ENCODE measurements at places on chromosomes 1 and 21.
A peak's percentile ranks its signal among the peaks of the same experiment; 100 is the strongest.

DNA sequence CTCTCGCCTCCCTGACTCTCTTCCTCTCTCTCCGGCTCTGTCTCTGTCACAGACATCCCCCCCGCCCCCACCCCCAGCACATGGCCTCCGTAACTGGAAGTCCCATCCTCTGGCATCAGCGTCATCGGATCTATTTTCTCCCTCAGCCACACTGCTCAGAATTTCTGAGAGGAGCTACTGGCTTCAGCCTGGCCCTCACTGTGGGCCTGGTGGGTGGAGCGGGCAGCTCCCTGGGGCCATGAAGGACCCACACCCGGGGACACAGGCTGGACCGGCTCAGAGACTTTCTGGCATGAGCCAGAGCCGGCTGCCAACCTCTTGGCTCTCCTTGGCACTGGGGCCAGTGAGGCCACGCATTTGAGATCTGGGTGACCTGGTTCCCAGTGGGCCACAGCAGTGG lies 61.2 kb upstream of the CASZ1 start:
- DNase-seq = no peak

GRCh38 chr1:205961991-205962820 lies 18.9 kb upstream of the SLC26A9 start:
- no peak for DNase-seq

DNA sequence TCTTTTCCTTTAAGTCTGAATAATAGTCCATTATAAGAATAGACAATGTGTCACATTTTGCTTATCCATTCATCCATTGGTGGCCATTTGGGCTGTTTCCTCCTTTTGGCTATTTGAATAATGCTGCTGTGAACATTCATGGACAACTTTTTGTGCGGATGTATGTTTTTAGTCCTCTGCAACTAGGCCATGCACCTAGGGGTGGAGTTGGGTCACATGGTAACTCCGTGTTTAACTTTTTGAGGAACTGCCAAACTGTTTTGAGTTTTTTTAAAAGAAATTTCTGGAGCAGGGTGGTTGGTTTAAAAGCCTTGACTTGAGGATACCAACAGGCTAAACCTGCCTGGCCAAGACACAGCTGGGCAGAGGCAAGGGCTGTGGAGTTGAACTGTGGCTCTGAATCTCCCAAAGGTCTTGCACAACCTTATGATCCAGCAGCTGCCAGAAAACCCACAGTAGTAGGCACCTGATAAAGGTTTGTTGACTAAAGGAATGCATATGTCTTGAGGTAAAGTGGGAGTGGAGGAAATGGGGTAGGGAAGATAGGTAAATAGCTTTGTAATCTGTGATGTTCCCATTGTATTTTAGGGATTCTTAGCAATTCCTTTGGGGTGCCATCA lies 5.6 kb upstream of the RPTN start:
- DNase-seq = no peak

GRCh38 chr1:25948641-25949040 lies 42.4 kb upstream of the STMN1 start:
- no peak for DNase-seq

GRCh38 chr1:210001751-210002150 lies 63.7 kb downstream of the SYT14 start:
- DNase-seq = no peak

- DNase-seq = peak; percentile 62
These were observed 2.4 kb downstream of the UROD start for GRCh38 chr1:45014321-45015028.

GRCh38 chr1:184672013-184672726 lies 82.5 kb downstream of the EDEM3 start:
- no peak for DNase-seq

DNA sequence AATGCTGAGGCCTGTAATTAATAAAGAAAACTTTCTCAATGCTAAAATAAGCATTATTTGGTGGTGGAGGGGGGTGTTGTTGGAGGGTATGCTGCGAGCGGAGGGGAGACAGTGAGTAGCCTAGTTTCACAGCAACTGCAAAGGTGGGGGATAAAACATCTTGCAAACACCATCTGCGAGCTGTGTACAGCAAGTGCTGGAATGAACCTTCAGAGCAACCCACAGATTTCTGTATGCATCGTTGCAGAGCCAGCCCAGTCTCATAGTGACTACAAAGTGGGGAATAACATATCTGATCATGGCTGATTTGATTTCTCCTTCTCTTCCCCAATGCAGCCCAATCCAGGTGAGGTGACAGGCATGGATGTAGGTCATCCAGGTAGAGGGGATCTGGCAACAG lies 80.7 kb upstream of the COG2 start:
- DNase-seq = no peak

GRCh38 chr1:89191314-89191713 lies 7.4 kb downstream of the GBP4 start:
- DNase-seq = no peak

DNA sequence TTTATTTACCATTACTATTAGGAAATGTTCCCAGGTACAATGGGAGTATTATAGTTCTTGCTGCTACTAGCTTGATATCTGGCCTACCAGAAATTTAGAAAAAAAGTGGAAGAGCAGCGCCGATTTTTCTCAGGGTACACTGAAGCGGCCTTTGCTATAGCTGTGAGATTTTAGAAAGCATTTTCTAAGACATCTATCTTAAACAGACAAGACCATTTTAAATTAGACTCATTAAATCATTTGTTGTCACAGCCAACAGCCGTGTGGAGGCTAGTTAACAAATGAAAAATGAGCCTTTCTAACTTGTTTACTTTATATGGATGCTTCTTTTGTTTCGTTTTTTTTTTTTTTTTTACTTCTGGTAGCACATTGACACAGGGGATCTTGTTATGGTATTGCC lies 183.2 kb upstream of the ZRANB2 start:
- no peak for DNase-seq

DNA sequence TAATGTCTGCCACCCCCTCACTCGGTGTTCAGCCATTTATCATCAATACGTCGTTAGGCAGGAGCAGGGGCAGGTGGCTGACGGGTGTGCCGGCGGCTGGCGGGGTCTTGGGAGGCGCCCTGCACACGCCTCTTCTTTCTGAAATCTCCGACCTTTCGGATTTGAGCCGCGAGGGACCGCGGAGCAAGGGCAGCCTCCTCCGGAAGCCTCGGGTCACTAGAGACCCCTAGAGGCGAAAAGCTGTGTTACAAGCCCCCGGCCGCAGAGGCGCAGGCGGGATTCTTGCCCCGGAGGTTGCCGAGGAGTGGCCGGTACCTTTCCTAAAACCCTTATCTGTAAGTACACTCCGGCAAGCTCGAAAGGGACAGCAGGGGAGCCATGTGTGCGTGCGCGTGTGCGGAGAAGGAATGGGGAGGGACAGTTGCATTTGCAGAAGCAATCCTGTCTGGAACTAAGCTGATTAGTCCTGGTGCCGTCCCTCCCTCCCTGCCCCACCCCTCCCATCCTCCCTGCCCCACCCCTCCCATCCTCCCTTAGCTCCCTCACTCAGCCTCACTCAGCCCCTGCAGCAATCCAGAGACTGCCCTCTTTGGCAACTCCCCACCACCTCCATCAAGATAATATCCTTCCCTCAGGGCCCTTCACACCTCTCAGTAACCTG lies 11.0 kb downstream of the BRINP2 start:
- DNase-seq = no peak

DNA sequence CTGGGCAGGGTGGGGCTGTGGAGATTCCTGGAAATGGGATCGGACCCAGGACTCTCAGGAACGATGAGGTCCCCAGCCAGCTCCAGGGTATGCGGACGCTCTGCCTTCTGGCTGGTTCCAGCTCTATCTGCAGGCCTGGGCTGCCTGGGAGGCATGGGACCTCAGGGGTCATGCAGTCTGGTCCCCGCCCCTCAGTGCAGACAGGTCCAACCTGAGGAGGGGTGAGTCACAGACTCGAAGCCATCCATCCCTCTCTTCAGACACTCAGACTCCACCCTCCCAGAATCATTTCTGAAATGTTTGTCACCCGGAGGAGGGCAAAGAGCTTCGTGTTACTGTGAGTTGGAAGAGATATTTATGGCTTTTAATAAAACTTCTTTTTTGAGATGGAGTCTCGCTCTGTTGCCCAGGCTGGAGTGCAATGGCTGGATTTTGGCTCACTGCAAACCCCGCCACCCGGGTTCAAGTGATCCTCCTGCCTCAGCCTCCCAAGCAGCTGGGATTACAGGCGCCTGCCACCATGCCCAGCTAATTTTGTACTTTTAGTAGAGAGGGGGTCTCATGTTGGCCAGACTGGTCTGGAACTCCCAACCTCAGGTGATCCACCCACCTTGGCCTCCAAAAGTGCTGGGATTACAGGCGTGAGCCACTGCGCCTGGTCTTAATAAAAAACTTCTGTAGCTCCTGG lies 5.9 kb upstream of the MYOM3 start:
- no peak for DNase-seq

GRCh38 chr21:39088831-39089380 lies 94.3 kb downstream of the PSMG1 start:
- DNase-seq = no peak

- DNase-seq = no peak
These were observed 68.1 kb upstream of the APP start for GRCh38 chr21:26238646-26239045.

DNA sequence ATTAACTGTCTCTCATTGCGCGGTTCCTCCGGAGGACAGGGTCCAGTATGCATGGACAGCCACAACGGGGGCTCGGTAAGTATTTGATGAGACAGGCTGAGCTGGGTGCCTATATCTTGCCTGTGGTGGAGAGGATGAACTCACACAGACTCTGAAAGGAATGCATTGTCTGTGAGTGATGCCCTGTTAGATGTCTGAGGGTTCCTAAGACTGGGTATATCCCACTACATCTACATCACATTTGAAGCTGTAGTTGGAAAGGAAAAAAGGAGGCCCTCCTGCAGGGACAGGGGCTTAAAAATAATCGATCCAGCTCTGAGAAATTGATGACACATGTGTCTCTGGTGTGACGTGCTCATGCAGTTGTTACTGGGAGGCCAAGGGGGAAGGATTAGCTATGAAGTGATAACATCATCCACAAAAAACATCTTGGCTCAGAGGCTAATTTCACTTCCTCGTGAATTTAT lies 1.9 kb downstream of the ADARB1 start:
- DNase-seq = no peak

DNA sequence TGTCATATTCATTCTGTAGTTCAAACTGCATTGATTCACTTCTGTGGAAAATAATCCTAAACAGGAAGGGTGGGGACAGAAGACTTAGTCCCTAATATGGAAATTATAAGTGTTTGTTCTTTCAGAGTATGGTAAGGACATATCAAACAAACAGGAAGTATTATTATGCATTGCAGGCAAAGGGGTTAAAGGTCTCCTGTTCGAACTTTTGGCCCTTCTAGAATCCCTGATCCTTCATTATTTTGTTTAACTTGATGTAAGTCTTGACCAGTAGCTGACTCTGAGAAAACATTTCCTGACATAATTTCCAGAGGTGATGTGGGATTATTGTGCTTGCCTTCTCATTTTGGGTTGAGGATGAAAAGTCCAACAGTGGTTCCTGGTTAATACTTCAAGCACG lies 215.4 kb upstream of the ADGRL2 start:
- DNase-seq = no peak

DNA sequence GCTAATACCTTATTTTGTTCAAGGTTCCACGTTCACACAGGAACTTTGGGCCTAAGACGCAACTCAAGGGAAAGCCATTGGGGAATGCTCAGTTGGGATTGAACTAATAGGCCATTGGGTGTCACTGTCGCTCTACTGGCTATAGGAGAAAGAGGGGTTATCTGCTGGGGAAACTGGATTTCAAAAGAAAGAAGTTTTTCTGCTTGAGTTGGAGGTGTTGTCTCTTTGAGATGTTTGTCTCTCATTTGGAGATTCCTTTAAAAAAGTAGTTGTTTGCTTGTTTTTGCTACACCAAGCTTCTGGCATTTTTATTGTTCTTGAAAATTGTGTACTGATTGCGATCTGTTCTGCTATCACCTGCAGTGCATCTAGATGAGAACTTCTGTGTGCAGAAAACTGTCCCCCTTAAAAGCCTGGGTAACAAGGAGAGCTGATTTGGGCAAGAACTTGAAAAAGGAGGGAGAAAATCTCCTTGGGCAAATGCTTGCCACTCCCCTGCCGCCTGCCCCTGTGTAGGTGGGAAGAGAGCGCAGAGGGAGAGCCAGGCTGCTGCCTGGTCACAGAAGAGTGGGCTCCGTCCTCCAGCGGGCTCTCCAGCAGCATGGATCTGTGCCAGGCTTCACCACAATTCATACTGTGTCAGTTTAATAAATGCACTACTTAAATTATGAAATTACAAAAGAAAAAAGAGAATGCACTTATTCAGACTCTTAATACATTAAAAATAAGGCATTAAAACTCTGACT lies 39.9 kb downstream of the PEX14 start:
- no peak for DNase-seq

GRCh38 chr1:186834399-186834958 lies 5.7 kb downstream of the PLA2G4A start:
- DNase-seq = no peak

DNA sequence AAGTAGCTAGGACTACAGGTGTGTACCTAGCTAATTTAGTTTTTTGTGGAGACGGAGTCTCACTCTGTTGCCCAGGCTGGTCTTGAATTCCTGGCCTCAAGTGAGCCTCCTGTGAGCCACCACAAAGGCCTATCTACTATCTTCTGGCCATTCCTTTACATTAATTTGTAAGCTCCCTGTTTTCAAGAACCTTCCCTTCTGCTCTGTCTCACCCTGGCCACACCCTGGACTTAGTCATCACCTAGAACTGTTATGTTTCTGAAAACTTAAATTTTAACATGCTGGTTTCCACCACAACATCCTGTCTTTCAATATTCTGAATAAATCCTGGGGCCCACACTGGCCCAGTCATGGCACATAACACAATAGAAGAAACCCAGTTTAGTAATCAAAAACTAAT lies 4.9 kb upstream of the B4GALT3 start:
- no peak for DNase-seq

GRCh38 chr21:16179773-16180172 lies 450.0 kb downstream of the USP25 start:
- no peak for DNase-seq

DNA sequence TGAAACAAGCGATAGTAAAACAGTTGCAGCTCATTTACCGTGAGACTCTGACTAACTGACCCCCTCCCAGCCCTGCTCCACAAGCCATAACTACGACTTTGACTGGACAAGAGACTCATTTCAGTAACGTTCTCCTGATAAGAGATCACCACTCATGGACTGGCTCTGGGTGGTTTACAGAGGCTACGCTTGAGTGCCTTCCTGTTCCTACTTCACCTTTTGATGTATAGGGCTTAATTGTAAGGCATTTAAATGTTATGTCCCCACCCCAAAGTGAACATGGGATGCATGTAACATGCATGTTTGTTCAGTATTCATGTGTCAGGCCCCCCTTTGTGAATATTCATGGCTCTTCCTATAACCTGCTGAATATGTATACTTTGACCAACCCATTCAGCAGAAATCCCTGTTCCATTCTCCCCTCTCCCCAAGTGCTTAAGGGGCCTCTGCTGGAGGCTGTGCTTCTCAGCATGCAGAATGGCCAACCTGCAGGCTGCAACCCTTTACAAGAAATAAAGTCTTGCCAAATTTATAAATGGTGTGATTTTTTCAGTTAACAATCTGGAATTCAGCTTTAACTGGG lies 50.7 kb upstream of the SPOCD1 start:
- DNase-seq = no peak

DNA sequence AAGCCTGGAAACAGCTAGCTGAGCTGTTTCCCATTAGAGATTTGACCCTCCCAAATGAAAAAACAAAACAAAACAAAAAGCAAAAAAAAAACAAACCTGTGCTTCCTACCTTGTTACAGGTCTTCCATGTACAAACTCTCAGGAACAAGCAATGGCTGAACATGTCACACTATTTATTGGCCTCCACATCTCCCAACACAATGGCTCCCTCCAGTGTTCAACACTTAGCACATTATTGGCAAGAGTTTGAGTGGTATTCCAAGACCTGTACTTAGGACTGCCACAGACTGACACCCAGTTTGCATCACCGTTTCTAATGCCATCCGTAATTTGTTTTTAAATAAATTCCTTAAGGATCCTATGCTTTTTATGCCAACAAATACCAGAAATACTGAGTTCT lies 195.0 kb upstream of the OLFM3 start:
- no peak for DNase-seq

All from activated CD8-positive, alpha-beta memory T cell treated with anti-CD3 and anti-CD28 coated beads for 1 hour (primary cell).